Activated CD8-positive, alpha-beta memory T cell treated with anti-CD3 and anti-CD28 coated beads for 1 hour (primary cell): ENCODE measurements at places on chromosomes 5 and 9.

- DNase-seq, result no peak
These were observed 73.5 kb upstream of the ANKRD55 start for GRCh38 chr5:56306433-56307150.

DNA sequence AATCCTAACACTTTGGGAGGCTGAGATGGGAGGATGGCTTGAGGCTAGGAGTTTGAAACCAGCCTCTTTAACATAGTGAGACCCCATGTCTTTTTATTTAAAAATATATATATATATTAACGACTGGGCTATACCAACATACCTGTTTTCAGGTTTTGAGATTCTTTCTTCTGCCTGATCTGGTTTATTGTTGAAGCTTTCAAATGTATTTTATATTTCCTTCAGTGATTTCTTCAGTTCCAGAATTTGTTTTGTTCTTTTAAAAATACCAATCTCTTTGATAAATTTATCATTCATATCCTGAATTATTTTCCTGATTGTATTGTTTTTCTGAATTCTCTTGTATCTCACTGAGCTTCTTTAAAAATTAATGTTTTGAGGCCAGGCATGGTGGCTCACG, 31.2 kb downstream of the OGN start:
- no peak for DNase-seq

DNA sequence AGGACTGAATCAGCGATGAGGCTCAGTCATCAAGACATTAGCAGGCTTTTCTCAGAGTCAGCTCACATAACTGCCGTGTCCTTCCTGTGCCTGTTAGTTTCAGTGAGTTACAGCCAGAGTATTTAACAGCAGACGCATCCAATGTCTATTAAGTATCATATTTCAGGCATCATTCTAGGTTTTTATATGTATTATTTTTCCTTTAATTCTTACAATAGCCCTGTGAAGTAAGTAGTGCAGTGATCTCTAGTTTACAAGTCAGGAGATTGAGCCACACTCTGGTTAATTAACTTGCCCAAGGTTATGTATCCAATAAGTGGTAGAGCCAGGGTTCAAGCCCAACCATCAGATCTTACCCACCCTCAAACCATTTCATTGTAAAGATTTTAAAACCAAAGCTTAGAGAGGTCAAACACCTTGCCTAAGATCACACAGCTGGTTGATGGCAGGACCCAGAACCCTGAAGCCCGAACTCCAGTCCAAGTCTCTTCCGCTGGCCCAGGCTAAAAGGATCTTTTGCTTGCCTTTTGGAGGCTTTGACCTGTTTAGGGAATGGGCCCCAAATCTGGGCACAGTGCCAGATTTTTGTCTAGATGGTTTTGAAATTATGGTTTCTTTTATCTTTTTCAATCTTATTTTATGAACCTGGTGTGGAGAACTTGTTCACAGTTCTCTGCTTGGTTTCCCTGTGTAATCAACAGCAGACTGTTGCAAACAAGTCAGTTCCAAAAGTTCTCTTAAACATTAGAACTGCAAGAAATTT, 261.2 kb upstream of the CLINT1 start:
- DNase-seq, result no peak

DNA sequence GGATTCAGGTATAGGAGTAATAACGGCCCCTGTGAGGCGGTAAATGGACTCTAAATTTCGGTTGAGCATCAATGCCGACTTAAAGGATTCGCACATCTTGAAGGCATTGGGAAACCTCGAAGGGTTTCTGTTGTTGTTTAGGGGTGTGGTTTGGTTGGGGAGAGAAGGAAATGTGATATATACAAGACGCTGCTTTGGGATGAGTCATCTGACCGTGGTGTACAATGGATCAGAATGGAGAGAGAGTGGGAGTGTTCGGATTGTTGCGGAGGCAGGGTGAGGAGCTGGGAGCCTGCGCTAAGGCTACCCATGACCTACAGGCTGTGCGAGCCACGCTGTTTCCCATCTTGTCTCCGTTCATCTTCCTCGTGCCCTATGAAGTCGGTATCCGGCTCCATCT, 60.4 kb upstream of the ERCC6L2 start:
- no peak for DNase-seq

DNA sequence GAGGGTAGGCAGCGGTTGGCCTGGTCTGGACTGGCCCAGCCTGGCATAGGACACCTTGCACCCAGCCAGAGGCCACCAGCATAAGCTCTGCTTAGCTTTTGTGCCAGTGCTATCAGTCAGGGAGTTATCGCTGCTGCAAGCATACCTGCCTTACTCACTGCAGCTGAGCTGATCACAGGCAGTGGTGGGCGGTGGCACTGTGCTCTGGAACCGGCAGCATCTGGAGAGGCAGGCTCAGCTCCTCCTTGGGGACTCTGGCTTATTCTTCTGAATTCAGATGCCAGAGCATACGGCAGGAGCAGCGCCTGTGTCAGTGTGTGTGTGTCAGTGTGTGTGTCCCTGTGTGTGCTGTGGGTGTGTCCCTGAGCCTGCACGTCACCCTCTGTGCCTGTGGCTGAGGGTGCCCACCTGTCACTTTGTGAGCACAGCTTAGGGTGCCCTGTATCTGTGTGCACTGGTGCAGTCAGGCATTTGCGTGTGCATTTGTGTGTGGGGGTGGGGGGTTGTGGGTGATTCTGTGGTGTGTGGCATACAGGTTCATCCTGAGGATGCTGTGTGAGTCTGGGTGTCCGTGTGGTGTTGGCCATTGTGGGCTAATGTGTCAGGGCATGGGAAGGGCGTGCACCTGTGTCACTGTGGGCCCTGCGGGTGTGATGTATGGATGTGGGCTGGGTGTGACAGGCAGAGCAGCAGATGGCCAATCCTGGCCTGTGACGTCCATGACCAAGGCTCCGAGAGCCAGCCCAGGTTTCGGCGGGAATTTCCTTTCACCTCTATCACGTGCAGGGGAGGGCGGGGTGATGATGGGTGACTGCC, 23.5 kb downstream of the LMX1B start:
- DNase-seq, result peak; percentile 2

DNA sequence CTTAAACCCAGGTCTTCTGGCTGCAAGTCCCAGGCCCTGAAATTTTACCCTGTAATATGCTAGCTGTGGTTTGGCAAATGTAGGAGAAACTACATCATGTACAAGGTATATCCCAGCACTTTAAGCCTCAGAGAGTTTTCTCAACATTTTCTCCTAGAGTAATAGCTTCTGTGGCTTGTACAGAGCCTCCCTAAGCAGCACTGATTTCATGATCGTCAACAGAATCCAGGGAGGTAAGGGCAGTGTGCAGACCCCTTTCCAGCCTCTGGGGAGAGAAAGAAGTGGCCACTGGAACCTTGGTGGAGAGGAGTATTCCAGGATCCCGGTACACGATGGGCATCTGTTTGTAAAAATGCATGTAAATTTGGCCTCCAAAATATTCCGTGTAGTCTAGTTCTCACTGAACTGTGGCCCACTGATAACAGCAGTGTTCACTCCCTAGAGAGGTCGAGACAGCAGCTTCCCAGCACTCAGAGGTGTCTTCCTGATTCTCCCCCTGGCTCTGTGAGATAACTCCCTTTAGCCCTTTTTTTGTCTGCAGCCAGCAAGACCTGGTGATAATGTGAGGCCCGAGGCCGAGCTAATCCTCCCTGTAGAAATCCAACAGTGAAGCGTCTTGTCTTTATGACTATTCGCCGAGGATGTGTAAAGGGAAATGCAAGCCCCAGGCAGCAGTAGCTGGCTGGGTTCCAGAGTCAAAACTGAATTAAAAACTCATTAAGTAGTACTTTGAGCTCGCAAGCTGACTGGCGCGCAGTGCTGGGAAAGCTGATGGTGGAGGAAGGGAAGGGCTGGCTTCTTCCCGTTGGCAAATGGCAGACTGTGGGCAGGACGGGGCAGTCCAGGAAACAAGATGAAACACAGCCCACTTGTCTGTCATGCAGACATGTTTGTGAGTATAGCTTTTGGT, 59.0 kb downstream of the MAP1B start:
- DNase-seq, result no peak

DNA sequence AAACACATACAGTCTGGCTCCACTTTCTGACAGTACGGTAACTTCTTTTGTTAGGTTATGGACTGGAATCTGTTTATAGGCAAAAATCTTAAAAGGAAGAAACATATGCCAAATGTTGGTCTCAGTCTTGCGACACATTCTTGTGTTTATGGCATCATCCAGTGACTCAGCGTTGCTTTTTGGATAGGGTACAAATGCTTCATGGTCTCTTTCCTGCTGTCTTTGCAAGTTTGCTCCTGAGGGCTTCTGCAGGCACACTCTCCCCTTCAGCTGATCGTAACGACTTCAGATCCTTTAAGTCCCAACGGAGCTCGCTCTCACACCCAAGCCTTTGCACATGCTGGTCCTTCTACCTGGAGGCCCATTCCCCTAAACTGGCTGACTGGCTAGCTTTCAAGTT, 23.6 kb upstream of the TNFSF8 start:
- DNase-seq, result no peak
